Activated CD4-positive, alpha-beta T cell treated with anti-CD3 and anti-CD28 coated beads for 24 hours (primary cell): ENCODE measurements at places on chromosomes 16 and 17.

DNA sequence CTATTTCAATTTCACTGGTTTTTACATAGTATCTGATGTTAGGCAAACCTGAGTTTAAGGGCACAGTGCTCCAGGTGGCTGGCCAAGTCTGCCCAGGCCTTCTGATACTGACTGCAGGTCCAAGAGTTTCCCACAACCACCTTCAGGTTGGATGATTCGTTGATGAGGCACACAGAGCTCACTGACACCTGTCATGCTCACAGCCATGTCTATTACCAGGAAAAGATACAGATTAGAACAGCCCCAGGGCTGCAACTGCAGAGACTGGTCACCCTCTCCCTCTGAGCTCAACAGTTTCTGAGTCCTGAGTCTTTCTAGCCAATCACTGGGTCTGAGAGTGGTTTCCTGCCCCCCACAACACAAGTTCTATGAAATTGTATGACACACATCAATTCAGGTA, 37.2 kb downstream of the MEAK7 start:
- no peak for DNase-seq

DNA sequence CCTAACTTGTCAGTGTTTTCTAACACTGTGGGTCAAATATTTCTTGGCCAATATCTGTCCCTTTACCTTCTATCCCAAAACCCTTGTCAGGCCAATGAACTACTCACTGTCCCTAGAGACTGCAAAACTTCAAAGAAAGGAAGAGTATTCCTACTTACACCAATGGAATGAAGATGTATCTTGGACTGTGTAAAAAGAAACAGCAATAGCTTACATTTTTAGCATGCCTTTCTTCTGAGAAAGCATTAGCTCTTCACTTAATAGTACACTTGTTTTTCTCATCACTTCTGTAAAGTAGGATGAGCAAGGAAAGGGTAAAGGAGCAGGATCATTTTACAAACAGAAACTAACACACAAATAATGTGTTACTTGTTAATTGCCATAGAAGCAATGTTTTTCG, 73.9 kb downstream of the STH start:
- no peak for DNase-seq

DNA sequence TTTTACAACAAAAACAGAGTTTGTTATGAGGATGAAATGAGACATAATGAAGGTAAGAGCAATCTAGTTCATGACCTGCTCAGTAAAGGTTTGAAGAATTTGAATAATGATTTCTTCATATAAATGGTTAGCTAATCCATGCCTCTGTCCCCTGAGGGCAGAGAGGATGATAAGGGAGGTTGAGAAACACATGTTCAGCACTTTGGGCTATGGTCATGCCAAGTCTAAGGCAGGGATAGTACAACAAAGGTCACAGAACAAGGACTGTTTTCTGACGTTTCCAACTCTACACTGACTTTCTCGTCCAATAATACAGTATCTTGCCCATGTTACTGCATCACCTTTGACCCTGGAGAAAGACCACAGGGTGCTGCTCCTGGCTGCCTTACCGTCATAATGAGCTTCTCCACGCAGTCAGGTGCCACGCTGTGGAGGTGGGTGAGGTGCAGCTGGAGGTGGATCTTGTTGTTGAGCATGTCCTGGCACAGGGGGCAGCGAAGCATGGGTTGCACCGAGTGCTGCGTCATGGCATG, 236.7 kb downstream of the ZFHX3 start:
- DNase-seq: no peak

GRCh38 chr17:35612924-35613521, 25.9 kb downstream of the AP2B1 start:
- no peak for DNase-seq

DNA sequence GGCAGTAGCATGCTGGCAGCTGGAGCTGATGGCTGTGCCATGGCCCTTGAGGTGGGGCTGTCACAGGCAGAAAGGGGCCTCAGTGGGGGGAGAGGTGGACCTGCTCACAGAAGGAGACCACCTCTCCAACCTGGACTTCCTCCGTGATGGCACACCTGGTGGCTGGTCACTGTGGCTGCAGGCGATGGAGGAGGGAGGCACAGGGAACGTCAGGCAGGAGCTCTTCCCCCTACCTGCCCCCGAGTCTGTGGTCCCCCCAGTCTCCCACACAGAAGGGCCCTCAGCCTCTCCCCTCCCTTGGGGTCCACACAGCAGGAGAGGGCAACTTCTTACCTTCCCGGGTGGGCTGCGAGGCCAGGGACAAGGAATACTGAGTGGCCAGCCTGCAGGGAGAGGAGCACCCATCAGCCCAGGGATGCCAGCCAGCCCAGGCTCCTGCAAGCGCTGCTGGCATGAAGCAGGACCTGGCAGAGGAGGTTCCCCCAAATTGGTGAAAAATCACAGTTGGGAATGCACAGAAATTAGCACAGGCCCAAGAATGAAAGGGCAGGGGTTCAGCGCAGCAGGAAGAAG, 96.5 kb downstream of the GOSR1 start:
- DNase-seq: no peak

GRCh38 chr17:81250286-81251093, 11.4 kb downstream of the NDUFAF8 start:
- no peak for DNase-seq

GRCh38 chr17:42053731-42054500, 3.5 kb upstream of the C17orf113 start:
- DNase-seq: no peak

GRCh38 chr16:68310437-68310773, 341 bp downstream of the SLC7A6OS start:
- DNase-seq: no peak

DNA sequence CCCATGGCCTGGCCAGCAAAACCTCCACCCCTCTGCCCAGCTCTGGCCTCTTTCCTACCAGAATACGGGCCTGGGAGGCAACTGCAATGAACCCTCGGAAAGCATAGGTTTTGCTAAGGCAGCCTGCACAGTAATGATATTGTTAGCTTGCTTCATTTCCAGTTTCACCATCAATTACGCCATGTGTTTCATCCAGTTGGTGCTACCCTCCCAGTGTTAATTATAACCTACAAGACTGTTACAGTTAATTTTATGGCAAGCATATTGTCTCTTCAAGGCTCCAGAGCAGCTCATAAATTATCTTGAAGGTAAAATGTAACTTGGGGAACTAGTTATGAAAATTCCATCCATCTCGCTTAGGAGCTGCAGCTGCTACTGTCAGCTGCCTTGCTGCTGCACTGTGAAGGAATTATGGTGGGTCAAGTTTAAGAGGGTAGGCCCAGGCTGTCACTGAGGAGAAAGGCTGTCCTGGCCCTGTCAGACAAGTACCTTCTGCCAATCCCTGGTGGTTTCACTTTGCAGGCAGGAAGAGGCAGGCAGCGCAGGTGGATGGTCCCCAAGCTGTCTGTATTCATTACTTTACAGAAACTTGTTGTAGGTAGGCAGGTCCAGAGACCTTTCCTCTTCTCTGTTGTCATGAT, 242.9 kb downstream of the FTO start:
- no peak for DNase-seq
